Suppressor macrophage (primary cell): ENCODE measurements at places on chromosomes 2 and 18.
A peak's percentile ranks its signal among the peaks of the same experiment; 100 is the strongest.

DNA sequence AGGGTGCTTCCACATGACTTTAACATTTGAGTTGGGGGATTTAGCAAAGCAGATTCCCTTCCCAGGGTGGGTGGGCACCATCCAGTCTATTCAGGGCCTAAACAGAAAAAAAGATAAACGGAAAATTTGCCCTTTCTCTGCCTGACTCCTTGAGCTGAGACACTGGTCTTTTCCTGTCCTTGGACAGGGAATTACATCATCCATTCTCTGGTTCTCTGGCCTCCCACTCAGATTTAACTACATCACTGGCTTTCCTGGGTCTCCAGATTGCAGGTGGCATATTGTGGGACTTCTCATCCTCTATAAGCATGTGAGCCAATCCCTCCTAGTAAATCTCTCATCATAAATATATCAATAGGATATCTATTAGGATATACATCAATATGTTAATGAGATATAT lies 25.8 kb downstream of the CAPN13 start:
- DNase-seq, result no peak

GRCh38 chr2:232345251-232345650 lies 33.3 kb upstream of the ALPP start:
- no peak for DNase-seq

DNA sequence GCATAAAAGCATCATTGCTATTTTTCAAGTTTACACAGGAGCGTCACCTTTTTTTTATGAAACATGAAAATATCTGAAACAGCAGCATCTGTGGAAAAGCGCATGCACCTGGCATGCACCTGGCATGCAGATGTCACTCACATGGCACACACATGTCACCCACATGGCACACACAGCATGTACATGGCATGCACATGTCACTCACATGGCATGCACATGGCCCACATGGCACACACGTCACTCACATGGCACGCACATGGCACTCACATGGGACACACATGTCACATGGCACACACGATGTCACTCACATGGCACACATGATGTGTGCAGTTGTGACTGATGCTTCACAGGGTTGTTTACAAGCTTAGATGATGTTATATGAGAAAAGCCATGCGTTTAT lies 188.0 kb downstream of the ZNF407 start:
- no peak for DNase-seq

DNA sequence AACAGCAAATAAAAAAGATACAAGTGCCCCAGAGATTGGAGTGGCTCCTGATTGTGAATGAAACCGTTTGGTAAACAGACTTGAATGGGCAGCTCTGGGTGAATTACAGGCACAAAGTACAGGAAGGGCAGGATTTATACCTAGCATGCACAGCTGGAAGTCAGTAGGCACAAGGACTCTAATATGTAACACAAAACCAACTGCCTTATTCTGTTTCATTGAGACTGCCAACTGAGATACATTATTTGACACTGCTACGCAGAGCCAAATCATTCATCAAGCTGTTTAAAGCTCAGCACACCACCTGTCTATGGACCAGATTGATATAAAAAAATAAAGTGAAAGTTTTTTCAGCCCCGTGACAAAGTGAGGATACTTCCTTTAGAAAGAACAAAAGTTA lies 541.2 kb downstream of the NUP35 start:
- DNase-seq, result no peak

- peak; percentile 46 for DNase-seq
These were observed 74.3 kb downstream of the NPAS2 start for GRCh38 chr2:100894105-100894795.

DNA sequence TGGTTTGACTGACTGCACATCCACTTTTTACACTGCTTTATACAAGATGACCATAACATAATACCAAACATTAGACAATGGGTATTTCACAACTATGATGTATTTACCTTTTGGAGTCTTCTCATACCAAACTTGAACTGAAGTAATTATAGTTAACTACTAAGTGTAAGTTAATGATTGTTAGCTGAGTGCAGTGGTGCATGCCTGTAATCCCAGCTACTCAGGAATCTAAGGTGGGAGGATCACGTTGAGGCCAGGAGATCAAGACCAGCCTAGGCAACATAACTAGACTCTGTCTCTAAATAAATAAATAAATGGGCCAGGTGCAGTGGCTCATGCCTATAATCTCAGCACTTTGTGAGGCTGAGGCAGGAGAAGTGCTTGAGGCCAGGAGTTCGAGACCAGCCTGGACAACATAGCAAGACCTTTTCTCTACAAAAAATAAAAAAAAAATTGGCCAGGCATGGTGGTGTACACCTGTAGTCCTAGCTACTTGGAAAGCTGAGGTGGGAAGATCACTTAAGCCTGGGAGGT lies 44.9 kb upstream of the ORC2 start:
- no peak for DNase-seq

- no peak for DNase-seq
These were observed 116.5 kb upstream of the DLX2 start for GRCh38 chr2:172219201-172219600.

DNA sequence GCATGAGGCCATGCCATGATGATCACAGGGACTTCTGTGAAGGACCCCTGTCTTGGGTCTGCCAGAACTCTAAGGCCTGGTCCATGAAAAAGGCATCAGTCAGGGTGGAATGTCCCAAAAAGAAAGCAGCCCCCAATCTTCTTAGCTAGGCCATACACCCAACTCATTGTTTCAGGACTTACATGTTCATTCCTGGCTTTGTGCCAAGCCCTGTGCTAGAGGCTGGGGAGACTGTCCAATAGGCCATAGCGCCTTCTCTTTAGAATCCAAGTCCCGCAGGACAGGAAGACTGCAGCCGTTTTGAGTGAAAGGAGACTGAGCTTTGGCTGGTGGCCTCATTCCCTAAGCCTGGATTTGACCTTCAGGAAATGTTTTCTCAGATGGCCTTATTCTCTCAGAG lies 247.3 kb downstream of the PRKCE start:
- peak; percentile 29 for DNase-seq

DNA sequence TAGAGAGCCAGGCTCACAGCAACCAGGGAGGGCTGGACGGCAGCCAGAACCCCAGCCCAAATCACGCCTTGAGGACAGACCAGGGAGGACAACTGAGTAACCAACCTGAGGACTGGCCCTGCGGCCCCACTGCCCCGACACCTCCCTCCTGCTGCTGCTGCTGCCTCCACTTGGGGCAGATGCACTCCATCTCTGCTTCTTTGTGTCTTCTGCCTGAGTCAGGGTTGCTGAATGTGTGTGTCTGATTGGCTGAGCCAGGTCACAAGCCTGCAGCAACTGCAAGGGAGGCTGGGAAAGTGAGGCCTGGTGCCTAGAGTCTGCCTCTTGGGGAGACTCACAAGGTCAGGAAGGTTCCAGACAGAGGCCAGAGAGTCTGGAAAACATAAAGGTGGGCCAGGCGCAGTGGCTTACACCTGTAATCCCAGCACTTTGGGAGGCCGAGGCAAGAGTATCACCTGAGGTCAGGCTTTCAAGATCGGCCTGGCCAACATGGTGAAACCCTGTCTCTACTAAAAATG lies 83.4 kb downstream of the ZFP36L2 start:
- no peak for DNase-seq

DNA sequence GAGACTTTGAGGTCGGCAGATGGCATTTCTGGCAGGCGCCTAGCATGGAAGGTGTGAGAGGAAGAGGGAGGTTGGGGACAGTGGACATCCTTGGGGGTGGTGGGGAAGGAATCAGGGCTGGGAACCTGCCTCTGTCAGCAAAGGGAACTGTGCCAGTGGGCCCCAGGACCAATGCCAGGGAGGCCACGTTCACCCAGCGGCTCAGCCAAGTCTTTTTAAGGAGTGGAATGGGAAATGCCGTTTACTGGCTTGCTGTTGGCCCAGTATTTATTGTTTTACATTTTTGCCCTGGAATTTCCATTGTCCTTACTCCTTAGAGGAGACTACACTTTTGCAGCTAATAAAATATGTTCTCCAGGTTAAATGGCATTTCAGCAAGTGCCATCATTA lies 135.2 kb downstream of the MCFD2 start:
- DNase-seq, result no peak

- no peak for DNase-seq
These were observed 410.7 kb upstream of the DSEL start for GRCh38 chr18:67926929-67927864.

DNA sequence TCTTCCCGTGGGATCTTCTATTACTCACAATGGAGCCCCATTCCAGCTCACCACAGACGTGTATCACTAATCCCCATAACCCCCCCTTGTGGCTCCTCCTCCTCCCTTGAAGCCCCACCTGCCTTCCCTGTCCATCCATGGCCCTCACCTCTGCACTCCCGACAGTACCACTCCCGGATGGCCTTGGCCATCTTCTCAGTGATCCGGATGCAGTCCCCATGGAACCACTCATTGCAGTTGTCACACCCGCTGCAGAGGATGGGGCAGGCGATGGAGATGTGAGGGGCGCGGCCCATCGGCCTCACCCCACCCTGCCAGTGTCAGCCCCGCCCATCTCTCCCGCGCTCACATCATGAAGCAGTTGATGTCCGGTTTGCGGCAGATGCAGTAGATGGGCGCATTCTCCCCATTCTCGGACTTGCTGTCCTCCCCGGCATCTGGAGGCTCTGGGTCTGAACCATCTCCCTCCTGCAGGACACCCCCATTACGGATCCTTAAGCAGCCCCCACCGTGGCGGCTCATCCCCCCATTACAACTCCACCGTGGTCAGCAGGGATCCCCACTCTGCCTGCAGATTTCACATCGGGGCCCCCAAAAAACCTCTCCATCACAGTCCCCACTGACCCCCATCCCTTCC lies 983 bp downstream of the CXXC1 start:
- DNase-seq, result no peak

DNA sequence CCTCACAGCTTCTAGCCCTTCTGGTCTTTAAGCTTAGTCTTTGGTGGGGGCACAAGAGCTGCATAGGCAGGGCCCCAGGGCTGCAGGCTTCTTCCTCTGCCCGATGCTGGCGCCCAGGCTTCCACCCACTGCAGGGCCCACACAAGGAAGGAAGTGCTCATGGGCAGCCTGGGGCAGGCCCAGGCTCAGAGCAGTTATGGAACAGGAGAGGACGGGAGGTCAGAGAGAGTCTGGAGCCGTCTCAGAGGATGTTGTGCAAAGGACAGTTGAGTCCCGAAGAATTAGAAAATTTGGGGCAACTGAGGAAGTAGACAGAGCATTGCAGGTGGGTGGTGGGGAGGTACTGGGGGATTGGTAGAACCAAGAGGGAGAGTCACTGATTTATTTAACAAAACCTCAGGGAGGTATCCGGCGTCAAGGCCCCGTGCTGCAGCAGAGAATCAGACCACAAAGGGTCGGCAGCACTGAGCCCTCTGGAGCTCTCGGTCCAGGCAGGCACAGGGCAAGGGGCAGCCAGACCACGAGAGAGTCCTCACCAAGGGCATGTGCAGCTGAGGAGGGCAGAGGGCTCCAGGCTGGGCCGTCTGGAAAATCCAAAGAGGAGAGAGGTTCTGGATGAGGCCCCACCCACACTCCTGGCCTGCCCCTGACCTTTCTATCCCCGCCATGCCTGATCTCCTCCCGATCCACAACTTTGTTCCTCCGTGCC lies 110.8 kb upstream of the GLI2 start:
- DNase-seq, result no peak

DNA sequence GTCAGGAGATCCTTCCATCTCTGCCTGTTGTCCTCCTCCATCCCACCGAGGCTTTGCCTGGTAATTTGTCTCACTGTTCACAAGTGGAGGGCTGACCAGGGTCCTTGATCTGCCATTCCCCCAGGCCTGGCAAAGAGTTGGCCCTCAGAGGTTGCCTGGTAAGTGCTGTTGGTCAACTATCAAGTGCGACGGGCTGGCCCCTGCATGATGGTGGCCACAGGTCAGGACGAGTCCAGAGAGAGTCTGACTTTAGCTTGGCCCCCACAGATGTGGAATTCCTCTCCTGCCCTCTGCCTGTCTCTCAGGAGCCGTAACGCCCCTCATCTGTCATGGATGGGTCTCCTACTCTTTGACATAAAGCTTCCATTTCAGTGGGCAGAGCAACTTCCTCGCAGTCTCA lies 97.3 kb upstream of the SMIM21 start:
- DNase-seq, result no peak

DNA sequence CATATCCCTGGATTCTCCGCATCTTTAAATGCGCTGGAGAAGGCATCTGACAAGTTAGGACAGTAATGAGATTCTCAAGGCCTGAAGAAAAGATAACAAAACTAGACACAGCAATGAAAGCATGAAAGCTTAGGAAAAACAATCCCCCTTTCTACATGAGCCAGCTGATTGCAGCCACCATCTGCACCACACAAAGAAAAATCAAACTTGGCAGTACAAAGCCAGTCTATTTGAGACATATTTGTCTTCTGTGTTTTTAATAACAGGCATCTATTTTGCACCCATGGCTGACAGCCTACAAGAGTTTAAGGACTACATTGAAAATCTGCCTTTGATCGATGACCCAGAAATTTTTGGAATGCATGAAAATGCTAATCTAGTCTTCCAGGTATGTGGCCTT lies 83.6 kb downstream of the TRABD2A start:
- DNase-seq, result no peak

GRCh38 chr2:232611559-232612218 lies 21.7 kb upstream of the EFHD1 start:
- DNase-seq, result peak; percentile 48

GRCh38 chr2:144281476-144281875 lies 238.4 kb downstream of the ZEB2 start:
- no peak for DNase-seq

GRCh38 chr2:116074161-116074560 lies 1631.7 kb downstream of the DPP10 start:
- no peak for DNase-seq

- DNase-seq, result no peak
These were observed 256.2 kb upstream of the CDH20 start for GRCh38 chr18:61076986-61077385.

DNA sequence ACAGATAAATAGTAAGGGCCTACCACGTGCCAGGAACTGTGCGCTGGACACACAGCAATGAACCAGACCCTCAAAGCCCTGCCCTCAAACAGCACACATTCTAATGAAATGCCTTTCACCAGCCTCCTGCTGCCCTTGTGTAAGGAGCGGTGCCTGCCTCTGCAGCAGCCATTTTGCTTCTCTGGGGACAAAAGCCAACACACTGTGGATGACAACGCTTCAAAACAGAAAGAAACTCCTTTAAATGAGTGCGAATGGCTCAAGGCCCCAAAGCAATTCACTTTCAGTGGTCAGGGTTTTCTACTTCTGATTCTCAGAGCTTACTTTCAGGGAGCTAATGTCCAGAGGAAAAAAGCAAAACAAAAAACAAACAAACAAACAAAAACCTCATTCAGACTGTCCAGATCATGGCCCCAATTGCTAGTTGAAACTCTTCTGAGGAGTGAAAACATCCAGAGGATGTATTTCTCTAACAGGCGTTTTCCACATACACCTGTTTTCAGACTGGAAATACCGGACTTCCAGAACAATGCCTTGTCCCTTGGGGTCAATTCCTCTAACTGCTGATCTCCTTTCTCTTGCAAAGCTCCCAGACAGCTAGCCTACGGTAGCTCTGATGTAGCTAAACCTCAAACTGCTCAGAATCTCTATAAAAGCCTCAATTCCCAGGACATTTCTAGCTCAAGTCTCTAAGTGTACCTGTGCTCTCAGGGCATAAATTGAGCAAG lies 323.3 kb upstream of the ZNF521 start:
- DNase-seq, result no peak
